Neural crest cell (in vitro differentiated cells): ENCODE measurements at places on chromosomes 1 and 21. TPM values are rescaled to one million over a fixed set of nuclear protein-coding genes. Genes with fewer than 3 reads are reported as not detected.

DNA sequence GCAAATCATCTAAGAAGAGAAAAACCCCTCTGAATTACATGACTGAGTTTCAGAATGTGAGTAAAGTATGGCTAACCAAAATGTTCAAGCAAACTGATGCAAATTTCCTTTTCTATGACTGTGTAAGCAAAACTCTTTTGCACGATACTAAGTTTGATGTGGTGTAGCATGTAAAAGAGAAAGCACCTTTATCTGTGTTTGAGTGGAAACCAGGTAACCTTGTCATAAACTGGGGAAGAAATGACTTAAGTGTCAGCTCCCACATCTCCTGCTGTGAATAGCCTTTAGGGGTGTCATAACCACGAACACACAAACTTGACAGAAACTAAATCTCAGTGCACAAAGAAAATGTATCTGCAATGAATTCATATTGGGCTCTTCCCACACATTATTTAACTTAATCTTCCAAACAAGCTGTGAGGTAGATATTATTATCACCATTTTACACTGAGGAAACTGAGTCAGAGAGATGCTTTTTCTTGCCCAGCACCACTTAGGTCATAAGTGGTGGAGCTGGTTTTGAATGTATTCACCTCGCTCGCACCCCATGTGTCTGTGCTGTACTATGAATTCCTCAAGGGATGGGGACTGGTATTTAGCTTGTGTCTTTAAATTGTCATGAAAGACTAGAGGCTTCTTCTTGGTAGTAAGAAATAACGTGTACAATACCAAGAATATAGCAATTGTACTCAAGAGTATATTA lies 32.9 kb upstream of the IL12RB2 start:
- H3K27me3 ChIP-seq: no peaks in the 10 kb centered on the region
- no peak overlapping the region for H3K27ac ChIP-seq
- H3K4me3 ChIP-seq: no peak overlapping the region
- DNase-seq: no peak
- H3K36me3 ChIP-seq: peaks cover 14% of the 10 kb centered on the region

- no peak for DNase-seq
- H3K27me3 ChIP-seq: no peaks in the 10 kb centered on the region
- H3K4me3 ChIP-seq: no peak overlapping the region
- no peaks in the 10 kb centered on the region for H3K36me3 ChIP-seq
These were observed 25.8 kb upstream of the LRRC8C start for GRCh38 chr1:89607156-89607555.

GRCh38 chr1:246329900-246330299 lies 177.2 kb downstream of the SMYD3 start:
- peaks cover 14% of the 10 kb centered on the region for H3K36me3 ChIP-seq
- no peak overlapping the region for H3K27ac ChIP-seq
- no peak overlapping the region for H3K4me3 ChIP-seq

- DNase-seq: no peak
- peaks cover 32% of the 10 kb centered on the region for H3K4me1 ChIP-seq
- no peaks in the 10 kb centered on the region for H3K36me3 ChIP-seq
- H3K27ac ChIP-seq: no peak overlapping the region
- H3K27me3 ChIP-seq: no peaks in the 10 kb centered on the region
- H3K4me3 ChIP-seq: no peak overlapping the region
These were observed 54.7 kb downstream of the STUM start for GRCh38 chr1:226603022-226603857.

- H3K4me1 ChIP-seq: peaks cover 17% of the 10 kb centered on the region
- no peak overlapping the region for H3K4me3 ChIP-seq
- H3K27ac ChIP-seq: no peak overlapping the region
These were observed 25.7 kb upstream of the KCNN3 start for GRCh38 chr1:154895798-154896197.

DNA sequence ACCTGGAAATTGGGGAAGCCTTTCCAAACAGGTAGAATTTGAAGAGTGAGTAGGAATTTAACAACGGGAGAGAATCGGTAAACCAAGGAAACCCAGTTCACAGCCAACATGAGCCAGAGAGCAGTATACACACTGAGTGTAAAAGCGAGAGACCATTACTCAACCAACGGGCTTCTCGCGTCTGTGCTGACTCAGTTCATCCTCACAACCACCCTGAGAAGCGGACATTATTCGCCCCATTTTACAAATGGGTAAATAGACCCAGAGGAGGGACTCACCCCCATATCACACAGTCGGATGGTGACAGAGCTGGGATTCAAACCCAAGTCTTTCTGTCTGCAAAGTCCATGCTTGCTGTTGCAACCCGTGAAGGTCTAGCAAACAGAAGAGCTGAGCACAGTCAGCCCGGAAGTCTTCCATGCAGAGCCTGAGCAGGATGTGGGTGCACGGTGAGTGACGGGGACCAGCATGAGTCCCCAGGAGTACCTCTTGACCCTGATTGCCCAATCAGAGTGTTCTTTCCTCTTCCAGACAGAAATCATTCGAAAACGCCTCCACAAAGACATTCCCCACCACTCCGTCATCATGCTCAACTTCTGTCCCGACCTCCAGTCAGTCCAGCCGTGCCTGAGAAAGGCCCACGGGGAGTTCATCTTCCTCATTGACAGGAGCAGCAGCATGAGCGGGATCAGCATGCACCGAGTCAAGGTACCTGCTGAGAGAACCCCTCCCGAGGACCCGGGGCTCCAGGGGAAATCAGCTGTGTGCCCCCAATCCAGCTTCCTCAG lies 32.3 kb downstream of the VWA5B1 start:
- peaks cover 12% of the 10 kb centered on the region for H3K27me3 ChIP-seq
- no peak overlapping the region for H3K4me3 ChIP-seq
- peaks cover 26% of the 10 kb centered on the region for H3K4me1 ChIP-seq

- H3K4me3 ChIP-seq: peak overlapping the region; percentile 97
- peaks cover 63% of the 10 kb centered on the region for H3K4me1 ChIP-seq
- peak; percentile 74 for DNase-seq
- peak overlapping the region; percentile 98 for H3K27ac ChIP-seq
- no peaks in the 10 kb centered on the region for H3K27me3 ChIP-seq
These were observed 2.9 kb downstream of the LMO4 start for GRCh38 chr1:87331365-87332241.

GRCh38 chr1:89894210-89895201 lies 73.7 kb downstream of the LRRC8D start:
- H3K4me3 ChIP-seq: no peak overlapping the region
- no peak for DNase-seq
- H3K27me3 ChIP-seq: no peaks in the 10 kb centered on the region
- peaks cover 10% of the 10 kb centered on the region for H3K36me3 ChIP-seq
- H3K27ac ChIP-seq: no peak overlapping the region

GRCh38 chr1:85228972-85229371 lies 28.2 kb upstream of the SYDE2 start:
- DNase-seq: no peak
- H3K4me1 ChIP-seq: peaks cover 18% of the 10 kb centered on the region
- H3K27ac ChIP-seq: no peak overlapping the region
- peaks cover 2% of the 10 kb centered on the region for H3K27me3 ChIP-seq
- no peaks in the 10 kb centered on the region for H3K36me3 ChIP-seq

RRP1 gene
- total RNA-seq: 49.0 and 49.4 TPM in 2 replicates

GNG12 gene
- total RNA-seq: 18.4 and 18.5 TPM in 2 replicates

FOXO6 gene
- total RNA-seq: 1.2 and 1.4 TPM in 2 replicates

LCE3D gene
- not detected in 2 replicates for total RNA-seq

HCRTR1 gene
- total RNA-seq: 0.23 TPM in 1 of 2 replicates, not detected in the other
